ENCODE measurements at places on chromosomes 11 and 22. TPM values are rescaled to one million over a fixed set of nuclear protein-coding genes. Genes with fewer than 3 reads are reported as not detected.

The KRTAP5-9 gene
- total RNA-seq: not detected

The OR2D2 gene
- not detected for total RNA-seq

The OR52I2 gene
- not detected for total RNA-seq

- DNase-seq: no peak
These were observed 528.1 kb downstream of the DLG2 start for GRCh38 chr11:85098996-85099395.

- DNase-seq: no peak
These were observed 14.5 kb downstream of the ACP2 start for GRCh38 chr11:47233989-47234668.

DNA sequence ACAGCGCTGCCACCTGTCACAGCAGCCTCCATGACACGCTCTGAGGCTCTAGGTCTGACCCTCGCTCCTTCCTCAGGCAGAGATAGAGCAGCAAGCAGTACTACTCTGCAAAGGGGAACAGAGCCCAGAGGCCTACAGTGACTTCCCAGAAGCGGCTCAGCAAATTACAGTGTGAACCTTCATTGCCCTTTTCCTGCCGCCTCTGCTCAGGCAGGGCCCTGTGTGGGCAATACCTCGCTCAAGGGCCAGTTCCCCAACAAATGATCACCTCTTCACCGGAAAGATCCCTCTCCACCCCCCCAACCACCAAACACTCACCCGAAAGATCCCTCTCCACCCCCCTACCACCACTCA is 12.3 kb downstream of the KIAA0930 start:
- no peak for DNase-seq

All from Right ventricle myocardium inferior (tissue), 1 donor.